ENCODE measurements at places on chromosomes 2 and 18.

- no peaks in the 10 kb centered on the region for H3K4me1 ChIP-seq
- no peaks in the 10 kb centered on the region for H3K27me3 ChIP-seq
- no peak for DNase-seq
- no peak overlapping the region for H3K27ac ChIP-seq
- no peaks in the 10 kb centered on the region for H3K36me3 ChIP-seq
Observed at GRCh38 chr18:2642771-2643170, 12.8 kb upstream of the SMCHD1 start.

- no peaks in the 10 kb centered on the region for H3K36me3 ChIP-seq
- H3K4me1 ChIP-seq = peaks cover 35% of the 10 kb centered on the region
- no peak for DNase-seq
- no peak overlapping the region for H3K4me3 ChIP-seq
- peaks cover 3% of the 10 kb centered on the region for H3K27me3 ChIP-seq
- H3K27ac ChIP-seq = no peak overlapping the region
Observed at GRCh38 chr2:27954221-27954673, 63.7 kb downstream of the BABAM2 start.

DNA sequence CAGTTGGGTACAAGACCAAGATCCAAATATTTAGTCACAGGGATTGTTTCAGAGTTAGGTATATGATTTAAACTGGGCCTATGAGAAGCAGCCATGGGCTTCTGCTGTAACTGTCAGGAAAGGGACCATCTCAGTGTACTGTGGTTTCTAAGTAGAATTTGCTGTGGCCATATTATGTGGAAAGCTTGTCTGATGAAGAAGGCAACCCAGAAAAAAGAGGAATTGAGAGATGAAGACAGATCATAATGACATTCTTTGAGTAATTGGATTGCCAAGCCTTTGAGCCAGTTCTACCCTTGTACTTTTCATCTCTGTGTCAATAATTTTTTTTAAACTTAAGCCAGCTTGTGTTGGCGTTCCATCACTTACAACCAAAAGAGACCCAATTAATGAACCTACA is 259.6 kb downstream of the NUP35 start:
- no peaks in the 10 kb centered on the region for H3K27me3 ChIP-seq
- H3K4me3 ChIP-seq = no peak overlapping the region
- H3K27ac ChIP-seq = no peak overlapping the region
- no peak for DNase-seq
- no peaks in the 10 kb centered on the region for H3K36me3 ChIP-seq

DNA sequence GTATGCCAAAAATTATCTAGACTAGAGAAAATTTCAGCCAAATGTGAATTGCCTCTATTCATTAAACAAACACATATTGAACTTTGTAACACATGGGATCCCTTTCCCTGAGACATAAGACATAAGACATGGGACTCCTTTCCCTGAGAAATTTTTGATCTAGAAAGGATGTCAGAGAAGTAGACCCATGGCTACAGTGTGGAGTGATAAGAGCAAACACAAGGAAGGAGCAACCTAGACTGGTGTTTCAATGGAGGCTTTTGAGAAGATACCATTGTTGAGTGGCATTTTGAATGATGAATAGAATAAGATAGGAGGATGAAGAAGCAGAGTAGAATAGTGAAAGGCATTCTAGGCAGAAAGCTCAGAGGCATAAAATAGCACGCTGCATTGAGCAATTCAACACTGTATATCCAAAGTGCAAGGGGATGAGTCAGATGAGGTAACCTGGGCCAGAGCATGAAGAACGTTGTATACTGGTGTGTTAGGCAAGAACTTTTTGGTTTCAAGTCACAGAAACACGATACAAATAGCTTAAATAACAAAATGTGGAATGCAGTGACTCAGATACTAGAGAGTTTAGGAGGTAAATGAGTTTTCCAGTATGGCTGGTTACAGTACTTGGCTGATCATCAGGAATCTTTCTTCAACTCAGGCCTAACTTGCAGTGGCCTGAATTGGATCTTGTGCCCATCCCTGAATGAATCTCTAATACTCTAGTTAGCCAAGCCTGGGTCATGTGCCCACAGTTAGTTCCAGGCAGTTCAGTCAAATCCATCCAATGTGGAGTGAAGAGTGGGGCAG is 129.8 kb upstream of the TANK start:
- no peak overlapping the region for H3K27ac ChIP-seq
- H3K36me3 ChIP-seq = no peaks in the 10 kb centered on the region
- H3K4me1 ChIP-seq = no peaks in the 10 kb centered on the region
- no peak for DNase-seq
- H3K4me3 ChIP-seq = no peak overlapping the region

DNA sequence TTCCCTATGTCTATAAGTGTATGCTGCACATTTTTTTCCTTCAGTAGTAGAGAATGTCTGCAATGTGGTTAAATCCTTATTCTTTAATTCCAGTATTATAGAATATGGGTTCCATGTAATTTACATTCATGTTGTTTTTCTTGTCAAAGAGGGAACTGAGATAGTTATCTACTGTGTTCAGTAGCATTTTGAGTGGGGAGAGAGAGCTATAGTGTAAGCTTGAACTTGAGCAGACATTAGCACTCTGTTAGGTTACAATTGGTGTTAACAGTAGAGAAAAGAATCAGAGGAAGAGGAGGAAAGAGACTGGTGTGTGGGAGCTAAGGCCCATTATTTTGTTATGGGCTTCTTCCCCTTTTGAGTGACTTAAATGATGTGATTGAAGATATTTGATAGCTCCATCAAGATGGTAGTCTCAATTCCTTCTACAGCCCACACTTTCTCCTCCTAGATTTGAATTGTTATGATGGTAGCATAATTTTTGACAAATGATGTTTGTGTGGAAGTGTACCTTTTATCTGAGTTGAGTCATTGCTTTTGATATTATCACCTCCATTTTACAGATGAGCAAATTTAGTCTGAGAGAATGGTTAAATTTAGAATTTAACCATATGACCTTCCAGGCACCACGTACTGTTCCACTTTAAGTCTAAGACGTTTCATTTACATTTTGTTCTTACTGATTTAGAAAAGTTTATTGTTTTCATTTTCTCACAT is 71.3 kb downstream of the FMNL2 start:
- peaks cover 73% of the 10 kb centered on the region for H3K4me1 ChIP-seq
- no peaks in the 10 kb centered on the region for H3K36me3 ChIP-seq
- peak overlapping the region; percentile 4 for H3K4me3 ChIP-seq
- peak overlapping the region; percentile 70 for H3K27ac ChIP-seq

GRCh38 chr2:61670591-61671501 is 132.7 kb upstream of the XPO1 start:
- H3K4me3 ChIP-seq = no peak overlapping the region
- no peaks in the 10 kb centered on the region for H3K4me1 ChIP-seq
- H3K27me3 ChIP-seq = no peaks in the 10 kb centered on the region
- no peak overlapping the region for H3K27ac ChIP-seq
- peaks cover 5% of the 10 kb centered on the region for H3K36me3 ChIP-seq
- DNase-seq = no peak

DNA sequence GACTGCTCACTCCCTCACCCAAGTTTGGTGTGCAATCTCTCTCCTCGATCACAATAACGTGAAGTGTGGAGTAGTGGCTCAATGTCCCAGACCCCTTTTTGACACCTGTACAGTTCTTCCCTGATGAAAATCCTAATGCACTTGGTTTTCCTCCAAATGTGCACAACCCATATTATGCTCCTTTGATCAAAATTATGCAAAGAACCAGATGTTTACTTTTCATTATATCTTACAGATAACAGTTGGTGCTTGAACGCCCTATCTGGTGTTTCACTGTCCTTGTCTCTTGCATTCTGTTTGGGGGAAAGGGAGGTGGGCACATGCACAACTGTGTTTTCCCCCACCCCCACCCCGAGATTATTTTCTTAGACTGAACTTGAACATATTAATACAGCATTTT is 85.0 kb upstream of the CREB1 start:
- no peaks in the 10 kb centered on the region for H3K27me3 ChIP-seq
- peaks cover 8% of the 10 kb centered on the region for H3K4me1 ChIP-seq
- no peaks in the 10 kb centered on the region for H3K36me3 ChIP-seq

GRCh38 chr18:54169431-54170403 is 54.8 kb downstream of the MBD2 start:
- peaks cover 11% of the 10 kb centered on the region for H3K4me1 ChIP-seq
- peaks cover 10% of the 10 kb centered on the region for H3K36me3 ChIP-seq
- H3K27me3 ChIP-seq = no peaks in the 10 kb centered on the region
- H3K4me3 ChIP-seq = no peak overlapping the region
- no peak for DNase-seq

GRCh38 chr2:17626986-17627385 is 86.5 kb downstream of the VSNL1 start:
- no peak overlapping the region for H3K27ac ChIP-seq
- peaks cover 4% of the 10 kb centered on the region for H3K4me1 ChIP-seq
- H3K36me3 ChIP-seq = peaks cover 20% of the 10 kb centered on the region
- no peak for DNase-seq

DNA sequence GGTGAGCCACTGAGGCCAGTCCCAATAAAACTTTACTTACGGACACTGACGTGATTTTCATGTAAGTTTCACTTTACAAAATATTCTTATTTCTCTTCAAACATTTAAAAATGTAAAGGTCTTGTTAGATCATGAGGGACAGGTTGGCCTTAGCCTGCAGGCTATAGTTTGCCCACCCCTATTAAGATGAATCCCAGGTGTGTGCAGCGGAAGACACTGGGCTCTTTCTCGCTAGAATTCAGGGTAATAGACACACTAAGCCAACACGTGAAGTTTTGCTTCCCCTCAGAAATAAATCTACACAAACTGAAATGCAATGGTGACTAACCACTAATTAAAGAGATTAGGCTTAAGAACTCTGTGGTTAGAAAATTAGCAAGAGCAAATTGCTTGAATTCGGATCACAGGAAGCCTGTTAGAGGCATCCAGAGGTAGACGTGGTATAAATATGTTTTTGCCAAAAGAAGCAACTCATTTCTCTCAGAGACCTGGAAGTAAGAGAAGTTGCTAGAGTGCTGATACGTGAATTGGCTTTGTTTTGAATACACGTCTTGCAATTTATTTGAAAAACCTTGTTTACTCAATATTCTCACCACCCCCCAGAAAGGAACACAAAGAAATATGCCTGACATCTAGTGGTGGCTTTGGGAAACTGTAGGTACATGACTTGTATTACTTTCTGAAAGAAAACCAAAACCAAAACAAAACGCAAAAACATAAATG is 151.6 kb downstream of the DTNB start:
- no peak overlapping the region for H3K27ac ChIP-seq
- peaks cover 8% of the 10 kb centered on the region for H3K4me1 ChIP-seq
- H3K27me3 ChIP-seq = peaks cover 3% of the 10 kb centered on the region
- peak; percentile 9 for DNase-seq
- no peaks in the 10 kb centered on the region for H3K36me3 ChIP-seq
- no peak overlapping the region for H3K4me3 ChIP-seq

- no peaks in the 10 kb centered on the region for H3K4me1 ChIP-seq
- no peaks in the 10 kb centered on the region for H3K36me3 ChIP-seq
- no peak overlapping the region for H3K27ac ChIP-seq
- peaks cover 2% of the 10 kb centered on the region for H3K27me3 ChIP-seq
- no peak for DNase-seq
Observed at GRCh38 chr2:162731917-162732804, 106.4 kb downstream of the KCNH7 start.

- no peak for DNase-seq
- no peak overlapping the region for H3K27ac ChIP-seq
- no peaks in the 10 kb centered on the region for H3K27me3 ChIP-seq
- no peaks in the 10 kb centered on the region for H3K4me1 ChIP-seq
- no peak overlapping the region for H3K4me3 ChIP-seq
Observed at GRCh38 chr2:114426756-114427155, 15.7 kb upstream of the DPP10 start.

GRCh38 chr18:54794823-54795222 is 33.5 kb upstream of the RAB27B start:
- H3K27ac ChIP-seq = no peak overlapping the region
- no peaks in the 10 kb centered on the region for H3K4me1 ChIP-seq
- H3K4me3 ChIP-seq = no peak overlapping the region
- DNase-seq = no peak

GRCh38 chr2:138559641-138560040 is 58.1 kb downstream of the SPOPL start:
- peaks cover 20% of the 10 kb centered on the region for H3K36me3 ChIP-seq
- no peak overlapping the region for H3K4me3 ChIP-seq
- H3K27me3 ChIP-seq = no peaks in the 10 kb centered on the region
- no peaks in the 10 kb centered on the region for H3K4me1 ChIP-seq
- H3K27ac ChIP-seq = no peak overlapping the region
- DNase-seq = no peak

GRCh38 chr18:56921896-56922480 is 224.9 kb upstream of the BOD1L2 start:
- no peak overlapping the region for H3K4me3 ChIP-seq
- peaks cover 27% of the 10 kb centered on the region for H3K4me1 ChIP-seq
- no peak for DNase-seq
- no peaks in the 10 kb centered on the region for H3K36me3 ChIP-seq

- H3K27ac ChIP-seq = no peak overlapping the region
- peaks cover 5% of the 10 kb centered on the region for H3K27me3 ChIP-seq
- no peak for DNase-seq
- H3K36me3 ChIP-seq = no peaks in the 10 kb centered on the region
Observed at GRCh38 chr2:202017940-202018339, 15.7 kb upstream of the FZD7 start.

DNA sequence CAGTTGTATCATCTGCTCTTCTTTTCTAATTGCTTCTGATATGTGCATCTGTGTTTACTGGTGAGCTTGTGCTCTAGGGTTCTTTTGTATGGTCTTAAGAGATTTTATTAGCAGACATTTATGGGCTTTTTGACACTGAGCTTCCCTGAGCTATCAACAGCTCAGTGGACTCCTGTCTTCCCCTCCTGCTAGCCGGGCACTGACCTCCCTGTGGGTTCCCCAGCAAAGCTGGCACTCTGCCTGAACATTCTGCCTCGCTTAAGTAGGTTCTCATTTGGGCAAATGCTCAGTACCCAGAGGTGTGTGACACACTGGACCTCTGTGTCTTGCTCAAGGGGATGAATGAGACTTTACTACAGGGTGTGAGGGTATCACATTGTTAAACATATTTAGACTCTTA is 15.8 kb downstream of the TRAF3IP1 start:
- H3K4me3 ChIP-seq = no peak overlapping the region
- no peak overlapping the region for H3K27ac ChIP-seq
- H3K4me1 ChIP-seq = peaks cover 4% of the 10 kb centered on the region
- peaks cover 2% of the 10 kb centered on the region for H3K27me3 ChIP-seq

DNA sequence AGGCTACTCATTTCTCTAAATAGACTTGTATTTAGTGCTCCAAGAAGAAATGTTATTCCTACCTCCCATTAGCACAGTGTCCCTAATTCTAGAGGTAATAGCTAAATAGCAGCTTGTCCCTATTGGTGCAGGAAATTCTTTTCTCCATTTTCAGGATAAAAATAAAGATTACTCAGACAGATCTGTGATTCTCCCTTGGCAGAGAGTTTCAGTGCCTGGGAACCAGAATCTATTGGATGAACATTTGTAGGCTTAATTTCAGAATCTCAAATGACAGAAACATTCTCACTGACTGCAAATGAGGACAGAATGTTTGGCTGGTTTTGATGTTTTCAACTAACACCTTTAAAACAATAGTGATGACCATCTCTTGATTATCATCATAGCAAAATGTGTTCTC is 33.3 kb upstream of the LGALSL start:
- no peak for DNase-seq
- H3K36me3 ChIP-seq = no peaks in the 10 kb centered on the region
- peaks cover 3% of the 10 kb centered on the region for H3K4me1 ChIP-seq
- H3K27me3 ChIP-seq = peaks cover 8% of the 10 kb centered on the region
- no peak overlapping the region for H3K4me3 ChIP-seq

GRCh38 chr2:191804766-191805165 is 42.1 kb downstream of the CAVIN2 start:
- DNase-seq = no peak
- H3K4me1 ChIP-seq = no peaks in the 10 kb centered on the region
- H3K36me3 ChIP-seq = no peaks in the 10 kb centered on the region
- H3K27ac ChIP-seq = no peak overlapping the region
- no peak overlapping the region for H3K4me3 ChIP-seq

GRCh38 chr2:176157499-176158185 is 535 bp downstream of the HOXD3 start:
- H3K27me3 ChIP-seq = peaks cover 45% of the 10 kb centered on the region
- H3K4me1 ChIP-seq = peaks cover 25% of the 10 kb centered on the region
- peak overlapping the region; percentile 58 for H3K27ac ChIP-seq
- no peak for DNase-seq

Measured in endothelial cell (in vitro differentiated cells).